ENCODE measurements at places on chromosomes 1 and 21. TPM values are rescaled to one million over a fixed set of nuclear protein-coding genes. Genes with fewer than 3 reads are reported as not detected.

GRCh38 chr1:27521336-27521831, 31.4 kb upstream of the WASF2 start:
- DNase-seq = no peak
- no peaks in the 10 kb centered on the region for H3K27me3 ChIP-seq
- peaks cover 91% of the 10 kb centered on the region for H3K4me1 ChIP-seq

BARHL2 gene
- total RNA-seq = not detected

TAF13 gene
- total RNA-seq = 52.0 TPM

DNA sequence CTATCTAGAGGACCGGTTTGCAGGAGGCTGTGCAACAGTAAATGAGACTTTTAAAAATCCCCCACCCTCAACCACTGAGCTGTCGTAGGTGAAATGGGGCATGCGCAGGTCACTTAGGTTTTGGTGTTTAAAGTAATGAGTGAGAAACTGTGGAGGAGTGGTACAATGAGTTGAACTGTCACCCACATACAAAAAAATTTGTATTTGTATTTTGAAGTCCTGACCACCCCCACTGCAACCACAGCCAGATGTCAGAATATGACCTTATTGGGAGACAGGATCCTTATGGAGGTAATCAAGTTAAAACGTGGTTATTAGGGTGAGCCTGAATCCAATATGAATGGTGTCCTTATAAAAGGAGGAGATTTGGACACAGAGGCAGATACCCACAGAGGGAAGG, 1.6 kb upstream of the IRF6 start:
- H3K27ac ChIP-seq = no peak overlapping the region
- no peak overlapping the region for H3K4me3 ChIP-seq
- DNase-seq = no peak
- H3K4me1 ChIP-seq = peaks cover 19% of the 10 kb centered on the region
- H3K36me3 ChIP-seq = no peaks in the 10 kb centered on the region

TMPRSS2 gene
- 0.13 TPM for total RNA-seq

GRCh38 chr1:200252531-200252930, 157.3 kb downstream of the ZNF281 start:
- H3K4me1 ChIP-seq = no peaks in the 10 kb centered on the region
- no peak overlapping the region for H3K27ac ChIP-seq

DNA sequence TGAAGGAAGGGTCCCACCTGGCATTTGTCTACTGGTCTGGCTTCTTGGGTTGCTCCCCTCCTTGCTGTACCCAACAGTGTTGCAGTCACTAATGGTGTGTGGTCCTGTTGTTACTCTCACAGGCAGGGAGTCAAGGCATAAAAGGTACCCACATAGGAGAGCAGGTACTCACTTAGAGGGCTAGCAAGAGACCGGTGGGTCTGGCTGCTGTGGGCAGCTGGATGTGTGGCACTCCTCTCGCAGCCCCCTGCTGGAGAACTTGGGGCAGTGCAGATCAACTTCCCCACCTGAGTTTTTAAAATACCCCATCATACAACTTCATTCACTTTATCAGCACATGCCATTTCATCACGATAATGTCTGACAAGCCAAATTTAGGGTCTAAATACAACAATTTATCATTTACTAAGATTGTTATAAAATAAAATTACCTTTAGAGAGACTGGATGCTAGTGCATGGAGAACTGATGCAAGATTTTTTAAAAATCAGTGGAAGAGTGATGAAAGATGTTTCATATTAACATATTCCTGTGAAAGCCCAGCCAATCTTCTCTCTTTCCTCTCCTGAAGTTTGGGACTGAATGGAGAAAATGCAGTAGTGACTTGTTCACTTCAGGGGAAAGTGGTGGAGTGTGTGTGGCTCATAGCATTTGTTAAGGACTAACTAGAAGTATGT, 42.8 kb downstream of the ACP6 start:
- no peak for DNase-seq
- no peaks in the 10 kb centered on the region for H3K36me3 ChIP-seq

DNA sequence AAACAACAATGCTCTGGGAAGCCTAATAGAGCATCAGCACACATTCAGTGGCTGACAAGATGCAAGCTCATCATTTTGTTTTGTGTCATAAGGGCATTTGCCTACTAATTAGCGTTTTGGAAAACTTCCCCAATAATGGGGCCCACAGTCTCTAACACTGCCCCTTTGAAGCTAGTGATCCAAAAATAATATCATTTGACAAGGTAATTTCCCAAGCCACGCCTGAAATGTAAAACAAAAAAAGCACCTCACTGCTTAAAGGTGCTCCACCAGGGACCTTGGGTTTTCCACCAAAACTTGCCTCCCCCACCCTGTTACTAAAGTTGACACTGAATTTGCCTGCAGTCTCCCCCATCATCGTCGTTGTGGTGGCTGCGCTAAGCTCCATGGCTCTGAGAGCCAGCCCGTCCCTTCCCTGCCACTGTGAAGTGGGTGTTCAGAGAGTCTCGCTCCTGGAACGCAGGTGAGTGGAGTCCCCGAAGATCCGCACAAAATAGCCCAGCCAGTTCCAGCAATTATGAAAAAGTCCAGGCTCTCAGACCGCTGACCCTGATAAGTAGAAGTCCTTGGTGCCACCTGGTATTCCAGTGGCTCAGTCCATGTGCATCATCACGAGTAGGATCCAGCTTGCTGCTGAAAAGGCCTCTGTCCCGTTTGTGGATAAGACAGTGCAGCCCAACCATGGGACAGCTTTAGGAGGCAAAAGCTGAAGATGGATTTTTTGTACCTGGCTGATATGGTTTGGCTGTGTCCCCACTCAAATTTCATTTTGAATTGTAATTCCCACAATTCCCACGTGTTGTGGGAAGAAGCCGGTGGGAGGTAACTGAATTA, 52.2 kb downstream of the RAB3GAP2 start:
- H3K27me3 ChIP-seq = no peaks in the 10 kb centered on the region
- no peaks in the 10 kb centered on the region for H3K36me3 ChIP-seq
- no peak for DNase-seq
- H3K27ac ChIP-seq = no peak overlapping the region

GRCh38 chr1:172148213-172148612, 272.3 kb upstream of the C1orf105 start:
- H3K36me3 ChIP-seq = no peaks in the 10 kb centered on the region
- no peak for DNase-seq
- H3K27ac ChIP-seq = no peak overlapping the region
- H3K27me3 ChIP-seq = no peaks in the 10 kb centered on the region
- H3K4me3 ChIP-seq = no peak overlapping the region
- H3K4me1 ChIP-seq = peaks cover 14% of the 10 kb centered on the region

GJA4 gene
- total RNA-seq = 5.8 TPM

KCNE2 gene
- total RNA-seq = not detected

PADI2 gene
- 2.0 TPM for total RNA-seq
